ENCODE measurements at places on chromosomes 3 and 15. TPM values are rescaled to one million over a fixed set of nuclear protein-coding genes. Genes with fewer than 3 reads are reported as not detected.

Gene GNAI2
- total RNA-seq: 218 TPM

GRCh38 chr15:47817969-47818548 is 100.8 kb downstream of the SEMA6D start:
- DNase-seq: no peak

DNA sequence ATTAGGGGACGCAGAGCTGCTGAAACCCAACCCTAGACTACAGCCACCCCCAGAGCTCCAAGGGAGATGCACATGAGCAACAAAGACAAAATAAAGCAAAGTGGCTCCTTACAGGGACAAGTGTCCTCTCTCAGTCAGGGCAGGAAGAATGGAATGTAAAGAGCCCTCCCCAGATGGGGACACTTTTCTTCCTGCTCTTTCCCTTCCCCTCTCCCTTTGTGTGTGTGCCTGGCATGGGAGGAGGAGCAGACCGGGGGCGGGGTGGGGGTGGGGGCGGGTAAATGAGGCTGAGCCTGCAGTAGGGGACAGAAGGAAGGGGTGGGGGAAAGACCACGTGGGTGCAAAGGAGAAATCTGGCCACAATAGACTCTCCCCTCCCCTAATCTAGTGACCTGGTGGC is 37.4 kb downstream of the ACAA1 start:
- DNase-seq: no peak

Gene GOLGA8S
- total RNA-seq: not detected

Gene PYDC2
- not detected for total RNA-seq

GRCh38 chr3:18499301-18499700 is 74.2 kb upstream of the SATB1 start:
- no peak for DNase-seq

GRCh38 chr3:33858131-33858530 is 59.7 kb downstream of the PDCD6IP start:
- DNase-seq: no peak

GRCh38 chr3:132268956-132269355 is 48.3 kb upstream of the ACP3 start:
- DNase-seq: no peak

DNA sequence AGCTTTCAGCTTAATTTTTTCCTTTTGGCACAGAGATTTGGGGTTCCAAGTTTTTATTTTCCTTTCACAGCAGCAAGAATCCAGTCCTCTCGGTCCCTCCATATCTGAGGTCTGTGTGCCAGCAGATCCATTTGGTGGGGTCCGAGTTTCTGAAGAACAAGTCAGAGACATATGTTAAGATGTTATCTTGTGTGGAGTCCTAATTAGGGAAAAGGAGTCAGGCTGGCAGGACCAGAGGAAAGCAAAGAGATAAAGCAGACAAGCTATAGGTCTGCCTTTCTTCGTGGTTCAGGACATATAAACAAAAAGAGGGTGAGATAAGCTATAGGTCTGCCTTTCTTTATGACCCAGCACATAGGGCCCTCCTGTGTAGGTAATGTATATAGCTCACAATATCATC is 54.9 kb downstream of the TMED3 start:
- DNase-seq: peak; percentile 50

Gene CFAP100
- total RNA-seq: not detected

- DNase-seq: peak; percentile 92
Measured at GRCh38 chr3:194879991-194880939, 194.6 kb downstream of the FAM43A start.

GRCh38 chr3:175526609-175527280 is 667.6 kb downstream of the NAALADL2 start:
- DNase-seq: no peak

Gene KNL1
- total RNA-seq: 0.17 TPM

- DNase-seq: no peak
Measured at GRCh38 chr3:188139466-188139865, 14.5 kb upstream of the LPP start.

- DNase-seq: no peak
Measured at GRCh38 chr3:101813817-101814440, 34.9 kb downstream of the NXPE3 start.

Gene TGM5
- under 0.01 TPM for total RNA-seq

Gene EDEM1
- total RNA-seq: 16.6 TPM

Gene SLC6A11
- not detected for total RNA-seq

DNA sequence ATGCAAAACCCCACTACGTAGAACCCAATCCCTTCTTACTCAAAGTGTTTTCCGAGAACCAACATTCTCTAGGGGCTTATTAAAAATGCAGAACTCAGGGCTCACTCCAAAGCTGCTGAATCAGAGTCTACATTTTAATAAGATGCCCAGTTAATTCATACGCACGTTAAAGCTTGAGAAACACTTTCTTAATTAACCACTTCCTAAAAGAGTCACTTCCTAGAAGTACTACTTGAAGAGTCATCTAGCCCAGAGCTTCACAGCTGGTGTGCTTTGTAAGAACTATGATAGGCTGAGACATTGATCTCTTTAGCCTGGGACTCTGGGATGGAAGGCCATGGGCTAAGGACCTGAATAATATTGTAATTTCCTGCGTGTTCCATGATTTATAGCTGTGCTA is 9.0 kb downstream of the COL6A5 start:
- DNase-seq: no peak

Gene GPR62
- total RNA-seq: 0.19 TPM

Gene ELP6
- 19.1 TPM for total RNA-seq

DNA sequence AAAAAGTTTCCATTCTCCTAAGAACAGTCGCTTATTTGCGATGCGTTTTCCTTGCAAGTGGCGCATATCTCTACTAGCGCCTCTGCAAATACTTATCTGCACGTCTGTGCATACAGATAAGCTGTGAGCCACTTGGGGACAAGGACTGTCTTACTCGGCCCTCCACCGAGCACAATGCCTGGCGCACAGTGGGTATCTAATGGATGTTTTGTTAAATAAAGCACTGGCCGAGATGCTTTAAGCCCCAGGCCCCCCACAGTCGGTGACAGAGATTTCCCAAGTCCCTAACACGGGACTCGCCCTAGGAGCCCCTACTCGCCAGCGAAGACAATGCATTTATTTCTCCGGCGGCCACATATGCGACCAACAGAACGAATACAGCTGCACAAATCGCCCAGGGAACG is 503 bp downstream of the HLTF start:
- DNase-seq: no peak

GRCh38 chr15:41520636-41521035 is 7.0 kb upstream of the LTK start:
- DNase-seq: no peak

DNA sequence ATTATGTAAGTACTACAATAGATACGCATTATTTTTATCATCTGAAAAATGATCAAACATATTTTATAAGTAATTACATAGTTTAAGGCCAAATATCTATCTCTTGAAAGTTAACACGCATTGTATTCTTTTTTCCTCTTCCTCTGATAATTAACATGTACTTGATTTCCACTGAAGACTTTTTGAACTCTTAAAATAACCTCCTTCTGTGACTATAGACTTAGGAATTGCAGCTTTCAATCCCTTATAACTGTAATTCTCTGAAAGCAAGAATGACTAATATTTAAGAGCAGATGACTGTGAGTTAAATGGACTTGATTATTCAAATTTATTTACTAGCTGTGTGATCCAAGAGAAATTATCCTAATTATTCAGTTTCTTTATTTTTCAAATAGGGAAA is 730.6 kb upstream of the NECTIN3 start:
- no peak for DNase-seq

DNA sequence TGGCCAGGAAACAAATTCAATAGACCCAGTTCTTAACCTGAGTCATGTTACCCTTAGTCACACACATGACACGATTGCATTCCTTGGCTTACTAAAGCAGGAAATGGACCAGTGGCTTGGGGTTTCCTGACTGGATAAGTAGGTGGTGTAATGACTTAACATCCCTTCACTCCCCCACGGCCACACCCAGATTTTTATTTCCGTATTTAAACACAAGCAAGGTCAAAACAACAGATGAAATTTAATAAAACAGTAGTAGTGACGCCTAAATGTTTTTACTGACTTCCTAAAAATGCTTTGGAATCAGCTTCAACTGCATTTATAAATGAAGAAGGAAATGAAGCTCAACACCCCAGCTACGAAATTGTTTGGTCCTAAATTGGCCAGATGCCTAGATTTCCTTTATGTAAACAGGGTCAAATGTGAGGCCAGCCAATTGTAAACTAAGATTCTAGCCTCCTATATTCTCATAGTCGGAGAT is 324.3 kb downstream of the CHST2 start:
- DNase-seq: no peak

DNA sequence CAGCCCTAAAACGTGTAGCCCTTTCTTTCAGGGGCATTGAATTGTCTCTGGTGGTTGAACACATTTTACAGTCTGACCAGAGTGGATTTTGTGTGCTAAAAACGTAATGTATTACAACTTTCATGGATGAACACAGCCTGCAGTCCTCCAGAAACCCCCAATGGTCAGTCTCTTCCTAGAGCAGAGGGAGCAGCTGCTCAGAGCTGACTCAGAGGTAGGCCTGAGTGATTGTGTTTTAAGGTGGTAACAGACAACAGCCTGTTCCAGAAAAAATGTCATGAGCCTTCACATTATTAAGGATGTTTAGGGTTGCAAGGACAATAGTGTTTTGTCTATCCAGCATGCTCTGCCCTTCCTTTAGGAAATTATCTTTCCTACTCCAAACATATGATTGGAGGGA is 34.5 kb upstream of the CTNNB1 start:
- DNase-seq: no peak

- no peak for DNase-seq
Measured at GRCh38 chr3:99319450-99319849, 318.9 kb upstream of the COL8A1 start.

DNA sequence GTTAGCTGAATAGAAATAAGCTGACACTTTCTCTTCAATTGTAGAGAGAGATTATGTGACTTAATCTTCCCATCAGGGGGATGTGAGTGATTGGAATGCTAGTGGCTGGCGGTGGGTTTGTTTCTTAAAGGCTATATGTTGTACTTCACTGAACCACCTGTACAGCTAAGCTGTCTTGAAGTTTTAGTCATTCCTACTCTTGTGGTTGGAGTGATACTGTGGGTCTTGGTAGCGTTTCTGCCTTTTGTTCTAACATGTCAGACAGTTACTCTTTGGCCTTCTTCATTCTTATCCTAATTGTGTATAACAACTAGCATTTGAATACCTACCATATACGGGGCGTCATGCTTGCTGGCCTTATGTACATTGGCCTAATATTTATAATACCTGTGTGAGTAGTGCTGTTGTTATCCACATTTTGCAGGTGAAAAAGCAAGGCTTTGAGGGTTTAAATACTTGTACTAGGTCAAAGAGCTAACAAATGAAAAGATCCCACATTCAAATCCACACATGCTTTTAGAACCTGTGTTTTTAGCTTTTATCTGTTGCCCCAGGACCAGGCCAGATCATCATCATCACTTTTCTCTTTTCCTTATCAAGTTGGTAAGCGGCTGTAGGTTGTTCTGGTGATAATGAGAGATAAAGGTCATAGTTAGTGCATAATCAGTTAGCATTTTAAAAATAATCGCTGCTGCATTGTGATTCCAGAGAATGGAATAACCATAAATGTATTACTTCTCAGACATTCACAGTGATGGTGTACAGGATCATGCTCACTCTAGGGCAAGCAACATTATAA is 50.2 kb downstream of the AKAP13 start:
- DNase-seq: no peak

- no peak for DNase-seq
Measured at GRCh38 chr3:138180375-138181029, 5.8 kb upstream of the DBR1 start.

- no peak for DNase-seq
Measured at GRCh38 chr15:86399041-86399954, 319.6 kb downstream of the AGBL1 start.

Gene TMC3
- 0.17 TPM for total RNA-seq

- no peak for DNase-seq
Measured at GRCh38 chr15:66231394-66232266, 21.9 kb downstream of the MEGF11 start.

Gene FBXL2
- total RNA-seq: 10.9 TPM

- DNase-seq: no peak
Measured at GRCh38 chr15:45148076-45149059, 18.6 kb downstream of the DUOX1 start.

DNA sequence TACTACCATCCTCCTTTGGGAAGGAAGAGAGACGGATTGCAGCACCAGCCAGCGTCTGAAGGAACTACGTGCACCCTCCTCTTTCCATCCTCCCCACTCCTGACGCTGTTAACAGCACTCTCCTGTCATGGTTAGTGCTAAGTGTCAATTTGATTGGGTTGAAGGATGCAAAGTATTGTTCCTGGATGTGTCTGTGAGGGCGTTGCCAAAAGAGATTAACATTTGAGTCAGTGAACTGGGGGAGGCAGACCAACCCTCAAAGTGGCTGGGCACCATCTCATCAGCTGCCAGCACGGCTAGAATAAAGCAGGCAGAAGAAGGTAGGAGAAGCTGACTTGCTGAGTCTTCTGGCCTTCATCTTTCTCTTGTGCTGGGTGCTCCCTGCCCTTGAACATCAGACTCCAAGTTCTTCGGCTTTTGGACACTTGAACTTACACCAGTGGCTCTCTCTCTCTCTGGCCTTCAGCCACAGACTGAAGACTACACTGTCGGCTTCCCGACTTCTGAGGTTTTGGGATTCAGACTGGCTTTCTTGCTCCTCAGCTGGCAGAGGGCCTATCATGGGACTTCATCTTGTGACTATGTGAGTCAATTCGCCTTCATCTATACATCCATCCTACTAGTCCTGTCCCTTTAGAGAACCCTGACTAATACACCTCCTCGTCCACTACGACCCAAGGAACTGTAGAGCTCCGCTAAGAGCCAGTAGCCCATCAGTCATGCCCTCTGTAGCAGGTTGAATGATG is 128.2 kb upstream of the HES1 start:
- no peak for DNase-seq

Gene RARB
- 51.9 TPM for total RNA-seq

- DNase-seq: no peak
Measured at GRCh38 chr3:180239939-180240338, 203.2 kb upstream of the PEX5L start.

Gene CCR3
- not detected for total RNA-seq

Gene IQCH
- 1.7 TPM for total RNA-seq

- no peak for DNase-seq
Measured at GRCh38 chr3:170330366-170330765, 27.1 kb upstream of the SKIL start.

DNA sequence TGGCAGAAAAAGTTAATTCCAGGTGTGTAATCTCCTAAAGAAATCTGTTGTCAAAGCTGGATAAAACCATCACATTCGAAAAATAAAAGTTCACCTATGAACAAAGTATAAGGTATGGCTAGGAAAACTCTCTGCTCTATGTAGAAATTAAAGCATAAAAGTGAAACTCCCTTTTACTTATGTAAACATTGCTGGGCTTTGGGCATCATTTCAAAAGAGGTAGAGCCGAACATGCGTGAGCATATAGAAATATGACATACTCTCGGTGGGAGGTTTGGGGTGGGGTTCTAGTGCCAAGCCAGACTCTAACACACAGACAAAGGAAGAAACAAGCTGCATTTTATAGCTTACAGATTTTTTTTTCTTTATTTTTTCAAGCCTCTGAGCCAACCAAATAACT is 306.8 kb upstream of the ATP11B start:
- DNase-seq: no peak

- no peak for DNase-seq
Measured at GRCh38 chr3:187737006-187737367, 8.3 kb downstream of the BCL6 start.

Gene NMNAT3
- total RNA-seq: 15.6 TPM

Gene CCDC80
- 213 TPM for total RNA-seq

Gene BSN
- total RNA-seq: 0.58 TPM

- no peak for DNase-seq
Measured at GRCh38 chr3:134643150-134643675, 7.6 kb downstream of the KY start.
